Activated CD8-positive, alpha-beta memory T cell treated with anti-CD3 and anti-CD28 coated beads for 1 hour (primary cell): ENCODE measurements at places on chromosomes 4 and X.

DNA sequence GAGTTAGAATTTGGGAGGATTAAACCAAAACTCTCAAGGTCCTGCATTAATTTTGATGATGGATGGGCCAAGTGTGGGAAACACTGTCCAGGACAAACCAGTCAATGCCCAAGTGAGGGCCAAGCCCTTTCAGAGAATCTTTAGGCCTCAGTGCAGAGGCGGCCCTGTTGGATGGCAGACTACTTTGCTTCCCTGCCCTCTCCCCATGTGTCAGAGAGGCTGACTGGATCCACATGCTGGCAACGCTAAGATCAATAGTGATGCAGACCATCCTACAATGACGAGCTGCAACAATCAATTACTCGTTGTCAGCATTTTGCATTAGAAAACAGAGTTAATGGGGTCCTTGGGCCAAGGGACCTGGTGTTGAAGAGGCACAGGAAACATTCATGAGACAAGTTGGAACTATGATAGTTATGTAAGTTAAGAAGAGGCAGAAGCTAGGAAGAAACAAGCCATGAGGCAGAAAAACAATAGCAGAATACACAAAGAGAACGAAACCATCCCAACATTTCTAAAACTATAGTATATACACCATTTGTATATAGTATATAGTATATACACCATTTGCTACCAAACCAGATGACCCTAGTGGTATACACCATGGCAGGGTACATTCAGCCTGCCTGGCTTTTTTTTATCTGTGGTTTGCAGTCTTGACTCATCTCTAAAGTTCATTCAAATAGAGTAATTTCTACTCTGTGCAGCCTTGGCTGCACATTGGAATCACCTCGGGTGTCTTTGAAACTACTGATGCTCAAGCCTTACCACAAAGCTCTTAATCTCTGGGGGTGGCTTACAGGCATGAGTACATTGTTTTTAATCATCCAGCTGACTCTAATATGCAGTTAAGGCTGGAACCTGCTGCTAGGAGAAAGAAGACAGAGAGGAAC lies 147.7 kb upstream of the GYPA start:
- no peak for DNase-seq

GRCh38 chr4:42150653-42151567 lies 1.5 kb downstream of the BEND4 start:
- no peak for DNase-seq

DNA sequence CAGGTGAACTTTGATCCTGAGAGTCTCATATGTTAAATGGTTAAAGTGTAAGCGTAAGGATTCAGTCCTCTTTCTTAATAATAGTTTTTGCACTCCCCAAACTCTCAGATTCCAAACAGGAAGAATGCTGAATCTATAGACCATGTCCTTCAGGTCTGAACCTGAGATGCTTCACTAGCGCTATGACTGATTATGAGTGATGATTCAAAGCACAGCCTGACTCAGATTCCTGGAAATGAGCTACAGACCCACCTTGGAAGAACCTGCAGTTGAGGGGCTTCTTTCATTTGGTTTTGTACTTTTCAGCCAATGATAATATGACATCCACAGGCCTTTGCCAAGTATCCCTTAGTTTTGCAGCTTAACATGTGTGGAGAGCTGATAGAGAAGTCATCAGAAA lies 1.4 kb downstream of the EDNRA start:
- no peak for DNase-seq

DNA sequence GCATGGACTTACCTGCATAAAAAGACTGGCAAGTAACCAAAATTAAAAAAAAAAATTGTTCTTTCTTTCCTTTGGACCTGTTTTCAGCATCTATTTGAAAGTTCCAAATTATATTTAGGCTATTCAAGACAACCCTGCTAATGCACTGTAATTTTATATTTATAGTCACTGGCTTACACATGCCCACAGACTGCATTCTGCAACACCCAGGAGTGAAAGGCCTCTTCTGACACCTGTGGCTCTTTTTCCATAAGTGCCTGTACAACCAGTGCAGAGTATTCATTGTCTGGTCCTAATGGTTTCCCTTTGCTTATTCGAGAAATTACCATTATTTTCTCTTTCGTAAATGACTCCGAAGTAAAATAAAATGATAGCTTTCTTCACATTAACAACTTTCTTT lies 143.3 kb downstream of the RNF150 start:
- no peak for DNase-seq

GRCh38 chr4:182155806-182156205 lies 87.4 kb upstream of the TENM3 start:
- no peak for DNase-seq

GRCh38 chrX:68912113-68912512 lies 83.3 kb downstream of the EFNB1 start:
- DNase-seq: no peak

DNA sequence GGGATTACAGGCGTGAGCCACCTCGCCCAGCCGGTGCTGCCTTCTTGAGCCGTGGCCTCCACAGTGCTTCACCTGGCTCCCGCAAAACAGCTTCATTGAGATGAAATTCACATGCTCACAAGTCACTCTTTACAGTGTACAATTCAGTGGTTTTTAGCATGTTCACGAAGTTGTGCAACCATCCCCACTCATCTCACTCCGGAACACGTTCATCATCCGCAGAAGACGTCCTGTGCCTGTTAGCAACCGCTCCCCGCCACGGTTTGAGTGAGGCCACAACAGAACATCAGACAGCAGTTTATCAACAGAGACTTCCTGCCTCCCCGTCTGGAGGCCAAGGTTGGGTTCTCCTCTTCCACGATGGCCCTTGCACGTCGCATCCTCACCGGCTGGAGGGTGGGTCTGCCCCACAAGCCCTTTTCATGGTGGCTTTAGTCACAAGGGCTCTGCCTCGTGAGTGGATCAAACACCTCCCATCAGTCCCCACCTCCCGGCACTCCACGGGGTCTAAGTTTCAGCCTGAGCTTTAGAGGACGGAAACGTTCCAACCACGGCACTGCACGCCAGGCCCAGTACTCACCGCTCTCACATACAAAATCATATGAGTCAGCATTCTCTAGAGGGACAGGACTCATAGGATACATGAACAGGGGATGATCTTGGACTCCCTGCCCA lies 29.6 kb upstream of the SPON2 start:
- peak; percentile 80 for DNase-seq

- no peak for DNase-seq
Measured at GRCh38 chr4:38442073-38442788, 221.8 kb upstream of the KLF3 start.

GRCh38 chr4:86184901-86185285 lies 175.0 kb downstream of the MAPK10 start:
- DNase-seq: no peak

GRCh38 chr4:10347815-10348214 lies 109.4 kb downstream of the ZNF518B start:
- no peak for DNase-seq

GRCh38 chr4:147739239-147739823 lies 7.4 kb downstream of the ARHGAP10 start:
- no peak for DNase-seq

GRCh38 chr4:161714022-161714751 lies 449.6 kb downstream of the FSTL5 start:
- no peak for DNase-seq

DNA sequence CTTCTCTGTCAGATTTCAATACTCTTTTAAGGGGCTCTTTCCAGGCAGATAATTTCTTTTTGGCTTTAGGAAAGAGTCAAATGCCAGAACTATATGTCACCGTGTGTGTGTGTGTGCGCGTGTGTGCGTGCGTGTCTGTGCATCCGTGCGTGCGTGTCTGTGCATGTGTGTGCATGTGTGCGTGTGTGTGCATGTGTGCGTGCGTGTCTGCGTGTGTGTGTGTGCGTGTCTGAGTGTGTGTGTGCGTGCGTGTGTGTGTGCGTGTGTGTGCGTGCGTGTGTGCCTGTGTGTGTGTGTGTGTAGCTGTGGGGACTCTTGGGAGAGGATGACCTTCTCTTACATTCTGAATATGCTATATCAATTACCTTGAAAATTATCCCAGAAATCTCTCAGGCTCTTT lies 441.6 kb downstream of the SLITRK2 start:
- no peak for DNase-seq

DNA sequence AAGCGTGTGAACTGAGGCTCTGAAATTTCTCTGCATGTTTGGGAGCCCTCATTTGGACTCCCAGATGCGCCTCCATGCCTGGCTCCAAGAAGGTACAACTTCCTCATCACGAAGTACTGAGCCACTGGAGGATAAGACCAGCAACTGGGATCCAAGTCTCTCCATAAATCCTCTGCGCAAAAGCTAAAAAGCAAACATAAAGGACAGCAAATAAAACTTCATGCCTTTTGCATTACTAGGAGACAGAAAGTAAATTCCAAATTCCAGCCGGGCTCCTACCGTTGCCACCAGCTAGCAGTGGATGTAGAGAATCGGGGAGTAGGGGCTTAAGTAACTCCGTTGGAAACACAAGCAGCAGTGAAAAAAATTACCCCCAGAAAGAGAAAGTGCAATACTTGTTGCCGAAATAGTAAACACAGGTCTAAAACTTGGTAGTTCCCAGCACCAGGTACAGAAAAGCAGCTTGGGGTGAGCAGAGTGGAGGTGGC lies 477.1 kb upstream of the TENM3 start:
- DNase-seq: no peak

DNA sequence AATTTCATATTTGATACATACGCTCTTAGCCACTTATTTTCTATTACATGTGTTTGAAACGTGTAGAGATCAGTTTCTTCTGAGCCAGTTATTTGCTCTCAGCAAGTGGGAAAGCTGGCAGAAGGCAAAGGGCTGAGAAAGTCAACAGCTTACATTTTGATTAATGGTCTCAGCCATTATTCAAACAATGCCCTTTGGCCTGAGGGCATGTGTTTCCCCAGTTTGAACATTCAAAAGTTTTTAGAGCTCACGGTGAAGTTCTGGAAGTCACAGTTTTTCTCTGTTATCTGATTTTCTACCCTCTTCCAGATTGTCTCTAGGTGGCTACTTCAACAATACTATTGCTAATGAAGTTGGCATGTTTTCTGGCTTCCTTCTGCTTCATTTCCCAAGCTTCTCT lies 591.8 kb upstream of the CPEB2 start:
- DNase-seq: no peak

GRCh38 chr4:42628740-42629139 lies 28.2 kb downstream of the ATP8A1 start:
- no peak for DNase-seq

DNA sequence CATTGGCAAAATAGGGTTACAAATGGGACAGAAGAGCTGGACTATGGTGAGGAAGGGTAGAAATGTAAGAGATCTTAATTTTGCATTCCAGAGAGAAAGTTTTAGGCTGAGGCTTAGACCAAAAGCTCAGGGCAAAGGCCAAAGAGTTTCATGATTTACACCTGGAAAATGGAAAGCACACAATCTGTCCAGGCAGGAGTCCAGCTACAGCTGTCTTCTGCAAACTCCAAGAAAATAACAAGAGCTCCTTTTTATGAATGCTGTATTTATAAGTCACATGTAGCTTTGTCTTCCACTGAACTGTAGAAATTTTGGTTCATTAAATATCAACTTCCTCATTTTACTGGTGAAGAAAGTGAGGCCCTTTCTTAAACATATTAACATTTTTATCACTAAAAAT lies 288.0 kb upstream of the ATOH1 start:
- DNase-seq: no peak

- DNase-seq: no peak
Measured at GRCh38 chr4:96099031-96099430, 259.1 kb downstream of the PDHA2 start.

- no peak for DNase-seq
Measured at GRCh38 chr4:107826421-107826980, 1.8 kb downstream of the SGMS2 start.

DNA sequence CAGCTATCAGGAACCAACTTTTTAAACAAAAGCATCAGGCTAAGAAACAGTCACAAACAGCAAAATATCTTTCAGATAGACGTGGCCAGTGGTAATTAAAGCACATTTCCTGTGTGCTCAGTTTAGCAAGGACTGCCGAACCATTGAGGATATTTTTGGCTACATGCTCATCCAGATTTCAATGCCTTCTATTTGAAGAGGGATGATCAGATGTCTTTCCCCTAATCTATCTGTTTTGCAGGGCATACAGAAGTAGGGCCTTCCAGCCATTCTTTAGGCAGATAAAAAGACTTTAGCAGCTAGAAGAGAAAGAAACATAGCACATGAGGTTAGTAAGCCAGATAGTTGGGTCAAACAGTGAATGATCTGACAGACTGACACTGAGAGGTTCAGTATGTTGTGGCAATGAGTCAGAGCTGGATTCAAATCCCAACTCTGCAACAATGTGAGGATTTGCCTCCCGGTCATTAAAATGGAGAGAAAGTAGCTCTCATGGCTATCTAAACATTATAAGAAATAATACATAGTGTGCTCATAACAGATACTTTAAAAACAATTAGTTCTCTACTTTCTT lies 100.0 kb upstream of the PRKG2 start:
- no peak for DNase-seq

DNA sequence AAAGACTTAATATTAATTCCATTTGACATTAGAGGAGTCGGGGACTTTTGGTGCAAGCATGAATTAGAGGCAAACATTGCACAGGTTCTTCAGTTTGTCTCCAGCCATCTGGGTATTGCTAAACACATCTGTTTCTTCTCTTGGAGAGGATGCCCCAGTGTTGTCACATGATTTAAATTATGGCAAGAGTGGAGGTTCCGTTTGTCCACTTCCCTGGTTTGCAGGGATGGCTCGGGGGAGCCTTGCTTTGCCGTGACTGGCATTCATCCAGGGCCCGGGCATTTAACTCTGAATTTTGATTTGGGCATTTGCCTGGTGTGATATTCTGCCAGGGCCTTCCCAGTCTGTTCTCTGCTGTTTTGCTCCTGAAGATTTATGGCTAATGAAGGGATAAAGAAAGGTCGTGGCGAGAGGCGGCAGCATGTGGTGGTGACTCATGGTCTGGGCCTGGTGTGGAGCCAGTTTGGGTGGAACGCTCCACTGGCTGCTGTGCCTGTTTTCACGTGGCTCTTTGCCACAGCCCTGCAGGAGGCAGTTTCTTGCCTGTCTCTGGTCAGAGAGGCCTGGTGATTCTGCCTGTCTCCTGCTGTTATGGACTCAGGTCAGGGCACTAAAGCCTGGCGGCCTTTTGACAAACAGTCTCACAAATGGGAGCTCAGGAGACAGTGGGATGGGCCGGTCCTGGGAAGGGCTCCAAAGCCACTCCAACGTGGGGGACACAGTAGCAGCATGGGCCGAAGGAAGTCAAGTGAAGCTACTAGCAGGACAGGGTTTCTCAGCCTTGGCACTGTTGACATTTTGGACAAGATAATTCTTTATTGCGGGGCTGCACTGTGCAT lies 99.4 kb upstream of the PGRMC2 start:
- no peak for DNase-seq

- DNase-seq: no peak
Measured at GRCh38 chrX:65997978-65998717, 41.7 kb downstream of the VSIG4 start.

DNA sequence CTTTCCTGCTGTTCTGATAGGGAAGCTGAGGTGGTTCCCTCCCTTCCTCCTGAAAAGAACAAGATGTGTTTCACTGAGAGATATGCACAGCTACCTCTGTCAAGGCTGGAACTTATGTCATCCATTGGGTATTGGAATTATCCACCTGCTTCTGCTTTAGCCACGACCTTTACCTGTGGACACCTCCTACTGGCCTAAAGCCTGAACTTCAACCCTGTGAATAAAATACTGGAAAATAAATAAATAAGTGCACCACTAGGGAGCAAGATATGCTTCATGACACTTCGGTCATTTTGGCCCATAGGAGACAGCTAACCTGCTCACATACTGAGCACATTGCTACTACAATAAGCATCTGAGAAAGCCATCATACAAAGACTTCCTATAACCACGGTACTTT lies 419.9 kb upstream of the NWD2 start:
- no peak for DNase-seq
